ENCODE measurements at places on chromosomes 12 and 14.

- DNase-seq: peak; percentile 39
These were observed 127.4 kb upstream of the ATF1 start for GRCh38 chr12:50636505-50636904.

- no peak for DNase-seq
These were observed 10.7 kb upstream of the LHX5 start for GRCh38 chr12:113482334-113482733.

DNA sequence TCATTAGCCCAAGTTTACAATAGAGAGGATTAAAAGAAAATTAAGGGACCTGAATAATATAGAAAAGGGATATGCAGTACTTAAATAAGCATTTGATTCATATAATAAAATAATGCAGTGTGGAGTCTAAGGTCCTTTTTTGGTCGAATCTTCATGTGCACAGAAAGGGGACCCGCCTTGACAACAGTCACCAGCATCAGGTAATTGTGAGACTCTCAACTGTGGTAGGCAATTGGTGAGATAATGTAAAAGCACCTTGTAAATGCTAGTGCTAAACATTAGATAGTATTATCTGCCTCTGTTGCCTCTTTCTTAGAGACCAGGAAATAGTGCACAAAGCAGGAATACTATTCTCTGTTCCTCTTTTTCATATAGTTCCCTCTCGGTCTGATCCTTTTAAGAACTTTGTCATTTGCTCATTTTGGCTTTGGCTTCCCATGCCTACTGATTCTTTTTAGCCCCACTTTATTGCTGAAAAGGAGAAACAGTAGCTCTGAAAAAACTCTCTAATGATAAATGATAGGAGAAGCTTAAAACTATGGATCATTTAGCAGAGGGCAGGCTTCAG, 17.5 kb downstream of the CHPT1 start:
- no peak for DNase-seq

- DNase-seq: no peak
These were observed 62.6 kb downstream of the FBXL14 start for GRCh38 chr12:1531654-1532374.

- DNase-seq: no peak
These were observed 85.9 kb upstream of the ANO2 start for GRCh38 chr12:6031001-6031400.

DNA sequence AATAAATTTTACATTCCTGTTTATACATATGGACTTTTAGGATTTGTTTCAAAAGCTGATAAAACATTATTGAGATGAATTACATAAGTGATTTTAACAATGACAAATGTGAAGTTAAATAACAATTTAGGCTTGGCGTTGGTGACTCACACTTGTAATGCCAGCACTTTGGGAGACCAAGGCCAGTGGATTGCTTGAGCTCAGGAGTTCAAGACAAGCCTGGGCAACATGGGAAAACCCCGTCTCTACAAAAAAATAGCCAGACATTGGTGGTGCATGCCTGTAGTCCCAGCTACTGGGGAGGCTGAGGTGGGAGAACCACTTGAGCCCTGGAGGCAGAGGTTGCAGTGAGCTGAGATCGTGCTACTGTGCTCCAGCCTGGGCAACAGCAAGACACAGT, 7.4 kb downstream of the ACOT2 start:
- DNase-seq: peak; percentile 84

- DNase-seq: no peak
These were observed 48.0 kb downstream of the DYNC1H1 start for GRCh38 chr14:102012336-102012735.

- DNase-seq: no peak
These were observed 39.9 kb upstream of the TMCC3 start for GRCh38 chr12:94690198-94690771.

DNA sequence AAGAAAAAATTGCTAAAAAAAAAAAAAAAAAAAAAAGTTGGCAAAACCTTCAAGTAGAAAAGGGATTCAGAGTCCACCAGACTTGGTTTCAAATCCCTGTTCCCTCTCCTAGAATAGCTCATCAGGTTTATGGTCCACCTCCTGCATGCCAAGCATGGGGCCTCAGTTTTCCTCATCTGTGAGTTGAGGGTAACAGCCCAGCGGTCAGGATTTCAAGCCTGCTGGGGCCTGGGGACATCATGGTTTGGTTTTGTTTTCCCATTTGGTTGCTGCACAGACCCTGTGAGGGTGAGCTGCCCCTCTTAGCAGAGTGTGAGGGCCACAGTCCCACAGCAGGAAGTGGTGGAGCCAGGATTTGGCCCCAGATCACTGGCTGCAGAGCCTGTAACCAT, 12.5 kb downstream of the FAM222A start:
- DNase-seq: no peak

DNA sequence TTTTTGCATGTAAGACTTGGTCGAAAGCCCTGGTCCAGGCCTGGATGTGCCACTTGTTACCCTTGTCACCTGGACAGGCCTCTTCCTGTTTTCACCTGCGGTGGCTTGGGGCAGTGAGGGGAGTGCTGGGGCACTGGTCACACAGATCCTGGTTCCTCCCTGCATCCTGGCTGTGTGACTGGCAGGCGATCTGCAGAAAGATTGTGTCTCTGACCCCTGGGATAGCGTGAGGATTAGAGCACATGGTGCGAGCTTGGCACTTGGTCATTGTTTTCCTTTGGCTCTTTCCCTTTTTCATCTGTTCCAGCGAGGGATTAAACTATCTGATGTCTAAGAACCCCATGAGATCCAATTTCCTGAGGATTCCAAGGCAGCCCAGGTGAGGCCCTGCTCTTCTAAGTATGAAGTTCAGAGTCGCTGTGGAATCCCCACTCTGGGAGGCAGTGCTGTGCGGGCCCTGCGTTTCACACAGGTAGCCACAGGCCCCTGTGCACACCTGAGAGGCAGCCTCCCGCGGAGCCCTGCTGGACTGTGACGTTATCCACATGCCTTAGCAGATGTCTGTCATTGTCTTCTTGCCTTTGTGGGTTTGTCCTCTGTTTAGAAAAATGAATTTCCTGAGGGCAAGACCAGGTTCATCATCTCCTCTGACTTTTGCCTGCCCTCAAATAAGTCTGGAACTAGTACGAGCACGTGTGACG, 288.4 kb downstream of the CACNA1C start:
- peak; percentile 8 for DNase-seq

- peak; percentile 33 for DNase-seq
These were observed at the start of gene DPY19L2 for GRCh38 chr12:63668028-63668799. Gene DPY19L2, minus strand, starts transcription at chr12:63668493. Its CDS starts 100 bp downstream, at chr12:63668393.

- DNase-seq: no peak
These were observed 87.4 kb downstream of the PAPOLA start for GRCh38 chr14:96589577-96589976.

DNA sequence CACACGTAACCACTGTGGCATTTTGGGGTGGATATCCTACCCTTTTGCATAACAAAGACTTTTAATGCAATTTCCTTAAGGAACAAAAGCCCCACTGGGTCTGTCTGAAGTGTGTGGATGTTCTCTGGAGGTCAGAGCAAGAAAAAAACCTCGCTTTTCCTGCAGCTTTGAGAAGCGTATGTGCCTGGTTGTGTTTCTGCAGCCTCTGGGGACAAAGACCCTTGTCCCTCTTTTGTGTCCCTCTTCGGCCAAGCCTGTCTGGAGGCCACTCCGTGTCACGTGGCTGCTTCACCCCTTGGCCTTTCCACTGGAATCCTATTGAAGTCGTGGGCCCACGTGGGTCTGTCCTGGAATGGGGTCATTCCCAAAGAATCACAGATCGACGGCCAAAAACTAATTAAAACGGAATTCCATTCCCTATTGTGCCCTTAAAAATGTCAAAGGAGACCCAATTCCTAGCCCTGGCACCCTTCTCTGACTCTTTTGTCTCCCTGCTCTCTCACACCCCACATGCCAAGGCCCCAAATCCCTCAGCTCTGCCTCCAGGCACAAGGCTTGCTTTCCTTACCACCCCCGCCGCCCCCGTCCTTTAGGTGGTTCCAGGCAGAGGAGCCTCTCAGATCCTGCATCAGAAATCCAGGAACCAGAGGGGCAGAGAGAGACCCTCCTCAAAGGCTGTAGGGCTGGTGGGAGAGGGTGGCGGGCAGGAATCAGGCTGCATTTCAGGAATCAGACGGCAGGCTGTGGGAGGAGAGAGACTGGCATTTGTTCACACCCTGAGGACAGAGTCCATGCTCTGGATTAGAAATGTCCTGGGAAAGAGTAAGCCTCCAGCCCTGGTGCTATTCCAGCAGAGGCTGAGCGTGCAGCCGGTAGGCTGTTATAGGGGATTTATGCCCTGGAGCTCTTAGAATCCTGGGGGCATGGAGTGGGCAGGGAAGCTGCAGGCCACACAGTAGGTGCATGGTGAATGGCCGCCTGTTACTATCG, 12.6 kb upstream of the CYP46A1 start:
- DNase-seq: no peak

- DNase-seq: no peak
These were observed 121.6 kb downstream of the GLT1D1 start for GRCh38 chr12:128974881-128975280.

- no peak for DNase-seq
These were observed 6.2 kb downstream of the DTX1 start for GRCh38 chr12:113062502-113063395.

GRCh38 chr12:54175200-54175963, 13.4 kb downstream of the SMUG1 start:
- DNase-seq: no peak

DNA sequence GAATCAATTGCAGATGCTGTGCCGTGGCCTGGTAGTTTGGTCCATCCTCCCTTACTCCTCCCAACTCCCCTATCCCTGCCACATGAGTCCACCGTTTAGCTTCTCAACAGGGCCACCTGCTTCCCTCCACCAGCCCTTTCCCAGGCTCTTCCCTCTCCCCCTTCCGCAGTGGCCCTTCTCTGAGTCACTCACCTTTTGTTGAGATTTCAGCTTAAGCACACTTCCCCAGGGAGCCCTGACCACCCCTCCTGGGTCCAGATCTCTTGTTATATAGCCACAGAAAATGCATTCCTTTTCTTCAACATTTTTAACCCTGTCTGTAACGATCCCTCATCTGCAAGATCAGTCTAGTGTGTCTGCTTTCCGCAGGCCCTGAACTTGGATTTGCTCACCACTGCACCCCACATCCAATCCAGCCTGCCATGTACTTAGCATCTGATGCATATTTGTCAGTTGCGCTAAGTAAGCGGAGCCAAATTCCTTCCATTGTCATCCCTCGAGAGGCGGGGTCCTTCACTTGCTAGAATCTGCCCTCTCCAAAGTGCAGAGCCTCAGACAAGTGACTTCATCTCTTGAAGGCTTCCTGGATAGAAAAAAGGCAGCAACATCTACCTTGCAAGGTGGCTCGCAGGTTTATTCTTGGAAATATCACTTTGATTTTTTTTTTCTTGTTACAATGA, 41.1 kb downstream of the TMEM63C start:
- DNase-seq: no peak

GRCh38 chr14:31932675-31933074, 144.4 kb upstream of the ARHGAP5 start:
- DNase-seq: no peak

DNA sequence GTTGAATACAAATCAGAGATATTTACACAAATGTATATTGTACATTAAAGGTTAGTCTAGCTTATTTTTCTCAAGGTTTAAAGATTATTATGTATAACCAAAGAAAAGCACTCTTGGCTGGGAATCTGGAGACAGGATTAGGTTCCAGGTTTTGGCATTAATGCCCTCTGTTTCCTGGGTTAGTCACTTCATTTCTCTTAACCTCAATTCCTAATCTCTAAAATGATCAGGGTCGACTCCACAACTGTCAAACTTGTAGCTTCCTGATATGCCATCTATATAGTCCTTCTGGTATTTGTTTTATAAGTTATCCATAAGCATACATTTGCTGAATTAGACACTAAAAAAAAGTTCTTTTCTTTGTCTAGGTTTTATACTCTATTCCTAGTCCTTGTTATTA, 2.6 kb downstream of the ITPR2 start:
- DNase-seq: no peak

- DNase-seq: no peak
These were observed 14.3 kb upstream of the CLEC1A start for GRCh38 chr12:10113075-10113474.

DNA sequence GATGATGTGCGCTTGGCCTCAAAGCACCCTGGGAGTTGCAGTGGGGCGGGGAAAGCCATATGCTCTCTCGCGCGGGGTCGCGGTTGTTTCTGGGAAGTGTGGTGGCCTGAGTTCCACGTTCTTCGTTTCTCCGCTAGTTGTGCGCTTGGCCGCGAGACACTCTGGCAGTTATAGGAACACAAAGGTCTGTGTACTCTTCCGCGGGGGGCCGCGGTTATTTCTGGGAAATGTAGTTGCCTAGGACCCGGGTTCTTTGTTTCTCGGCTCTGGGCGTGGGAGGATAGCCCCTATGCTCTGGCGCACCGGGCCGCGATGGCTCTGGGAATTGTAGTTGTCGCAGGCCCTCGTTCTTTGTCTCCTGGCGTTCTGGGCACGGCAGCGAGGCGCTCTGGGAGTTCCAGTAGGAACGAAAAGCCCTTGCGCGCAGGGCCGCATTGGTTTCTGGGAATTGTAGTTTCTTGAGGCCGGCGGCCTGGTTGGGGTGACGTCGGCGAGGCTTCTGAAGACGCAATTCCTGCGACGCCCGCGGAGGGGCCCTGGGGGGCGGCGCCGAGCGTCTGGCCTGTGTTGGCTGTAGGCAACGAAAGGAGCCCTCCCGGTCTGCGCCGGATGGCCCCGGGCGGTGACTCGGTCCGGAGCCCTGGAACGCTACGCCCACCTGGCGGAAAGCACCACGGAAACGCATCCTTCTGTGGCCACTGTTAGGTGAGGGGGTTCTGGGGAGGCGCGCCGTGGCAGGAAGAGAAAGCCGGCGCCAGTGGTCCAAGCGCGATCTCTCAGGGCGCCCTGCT, at the start of gene ZNF140:
TSS of gene ZNF140 (plus strand) at position 556 of the 791 bp plus-strand sequence. CDS start 398 bp downstream, outside the sequence.
- peak; percentile 94 for DNase-seq

DNA sequence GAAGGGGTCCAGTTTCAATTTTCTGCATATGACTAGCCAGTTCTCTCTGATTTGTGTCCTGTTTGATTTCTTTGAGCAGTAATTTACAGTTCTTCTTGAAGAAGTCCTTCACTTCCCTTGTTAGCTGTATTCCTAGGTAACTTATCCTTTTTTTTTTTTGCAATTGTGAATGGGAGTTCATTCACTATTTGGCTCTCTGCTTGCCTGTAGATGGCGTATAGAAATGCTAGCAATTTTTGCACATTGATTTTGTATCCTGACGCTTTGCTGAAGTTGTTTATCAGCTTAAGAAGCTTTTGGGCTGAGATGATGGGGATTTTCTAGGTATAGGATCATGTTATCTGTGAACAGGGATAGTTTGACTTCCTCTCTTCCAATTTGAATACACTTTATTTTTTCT, 77.6 kb upstream of the NID2 start:
- DNase-seq: no peak

DNA sequence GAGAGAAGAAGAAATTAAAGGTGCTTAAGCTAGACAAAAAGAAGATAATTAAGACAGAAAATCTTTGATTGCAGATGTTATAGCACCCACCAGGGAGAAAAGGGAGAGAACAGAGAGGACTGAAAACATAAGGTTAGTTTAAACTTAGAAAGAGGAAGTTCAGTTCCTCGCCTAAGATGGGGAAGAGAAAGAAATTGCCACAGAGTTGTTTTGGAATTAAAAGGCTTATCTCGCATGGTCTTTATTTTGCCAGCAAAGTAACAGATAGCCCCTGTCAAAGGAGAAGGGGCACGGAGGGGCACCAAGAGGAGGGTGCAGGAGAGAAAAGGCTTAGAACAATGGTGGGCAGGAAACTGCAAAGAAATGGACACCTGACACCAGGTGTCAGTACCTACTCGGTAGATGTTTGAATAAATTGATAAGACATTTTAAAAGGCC, 17.8 kb upstream of the OXA1L start:
- no peak for DNase-seq

GRCh38 chr14:106309423-106309822, 783.0 kb downstream of the TMEM121 start:
- DNase-seq: no peak

GRCh38 chr14:50232276-50232642, 881 bp upstream of the SOS2 start:
- DNase-seq: no peak

- DNase-seq: no peak
These were observed 309.4 kb downstream of the BTG1 start for GRCh38 chr12:91836264-91836663.
